Stimulated activated CD8-positive, alpha-beta memory T cell treated with anti-CD3 and anti-CD28 coated beads, Interleukin-7, amount 100 ng/mL, for 1 hour (primary cell): ENCODE measurements at places on chromosomes 11 and 22.

DNA sequence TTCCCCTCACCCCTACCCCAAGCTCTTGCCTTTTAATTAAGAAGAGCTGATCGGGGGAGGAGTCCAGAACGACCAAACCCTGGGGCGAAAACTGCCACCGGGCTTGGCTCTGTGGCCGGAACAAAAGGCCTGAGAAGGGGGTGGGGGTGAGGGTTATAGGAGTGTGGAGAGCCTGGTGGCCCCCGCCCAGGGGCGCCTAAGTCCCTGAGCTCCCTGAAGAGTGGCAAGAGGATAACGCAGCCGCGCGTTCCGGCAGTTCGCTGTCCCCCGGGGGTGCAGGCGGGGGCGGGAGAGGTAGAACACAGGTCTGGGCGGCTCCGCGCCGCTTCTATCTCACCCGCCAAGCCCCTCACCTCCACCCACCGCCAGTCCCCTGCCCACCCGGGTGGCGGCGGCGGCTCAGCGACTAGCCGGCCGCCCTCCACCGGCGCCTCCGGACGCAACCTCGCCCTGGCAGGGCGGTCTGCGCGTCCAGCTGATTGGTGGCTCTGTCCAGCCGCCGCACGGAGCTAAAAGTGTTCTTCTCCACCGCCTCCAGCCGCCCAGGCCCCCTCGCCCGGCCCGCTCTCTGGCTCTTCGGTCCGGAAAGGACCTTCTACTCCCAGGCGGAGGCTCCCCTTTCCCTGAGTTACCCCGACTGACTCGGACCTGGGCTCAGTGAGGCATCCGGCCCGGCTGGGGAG lies 18.7 kb upstream of the BDNF start:
- DNase-seq: no peak

GRCh38 chr22:35174401-35175038 lies 82.8 kb upstream of the HMGXB4 start:
- DNase-seq: no peak

DNA sequence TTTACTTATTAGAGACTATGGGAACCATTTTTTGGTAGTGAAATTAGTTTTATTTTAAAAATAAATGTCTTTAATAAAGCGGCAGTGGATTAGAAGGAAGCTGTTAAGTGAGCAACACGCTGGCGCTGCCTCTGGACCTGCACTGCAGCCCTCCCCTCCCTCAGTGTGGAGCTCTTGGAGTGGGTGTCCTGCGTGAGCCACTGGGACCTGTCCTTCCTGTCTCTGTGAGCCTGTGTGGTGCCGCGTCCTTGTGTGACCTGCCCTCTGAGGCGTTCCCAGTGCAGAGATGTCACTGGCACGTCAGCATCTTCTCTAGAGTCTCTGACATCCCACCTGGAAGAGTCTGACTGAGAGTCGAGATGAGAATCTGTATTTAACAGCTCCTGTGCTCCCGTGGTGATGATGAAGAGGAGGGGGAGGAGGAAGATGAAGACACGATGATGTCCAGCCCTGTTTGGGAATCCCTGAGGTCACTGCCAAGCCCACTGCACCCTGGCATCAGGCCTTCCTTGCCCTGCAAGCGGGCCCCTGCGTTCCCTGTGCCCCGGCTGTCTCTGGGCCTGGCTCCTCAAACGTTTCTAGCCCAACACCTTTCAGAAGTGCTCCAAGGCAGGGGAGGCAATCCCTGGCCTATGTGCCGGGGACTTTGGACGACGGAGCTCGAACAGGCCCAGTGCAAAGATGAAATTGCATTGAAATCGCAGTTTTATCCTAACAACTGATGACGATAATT lies 271.8 kb downstream of the TBC1D22A start:
- DNase-seq: no peak

GRCh38 chr11:1928891-1929541 lies 9.5 kb downstream of the TNNT3 start:
- DNase-seq: no peak

DNA sequence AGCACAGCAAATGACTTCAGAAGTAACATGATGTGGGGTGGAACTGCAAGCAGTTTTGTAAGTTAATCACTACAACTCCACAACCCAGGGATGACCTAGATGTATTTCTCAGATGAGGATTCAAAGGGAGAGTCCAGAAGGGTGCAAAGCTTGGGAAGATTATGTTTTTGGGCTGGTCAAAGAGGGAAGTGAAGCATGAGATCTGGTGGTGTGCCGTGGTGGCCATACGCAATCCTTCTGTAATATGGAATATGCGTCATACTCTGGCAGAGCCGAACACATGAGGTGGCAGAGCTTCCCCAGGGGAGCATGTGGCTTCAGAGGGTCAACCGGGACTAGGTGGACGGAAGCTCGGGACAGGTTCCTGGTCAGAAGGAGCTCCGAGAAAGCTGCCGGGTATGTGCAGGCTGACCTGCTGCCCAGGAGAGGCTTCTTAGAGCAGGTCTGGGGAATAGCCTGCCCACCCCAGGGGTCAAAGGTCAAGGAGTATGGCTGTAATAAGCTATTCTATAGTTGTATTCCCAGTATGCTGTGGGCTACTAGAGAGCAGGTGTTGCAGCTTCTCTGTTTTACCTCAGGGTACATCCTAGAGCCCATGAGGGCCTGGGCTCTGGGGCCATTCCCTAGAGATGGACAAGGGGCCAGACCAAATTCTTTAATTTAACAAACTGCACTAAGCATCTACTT lies 70.1 kb upstream of the PHOX2A start:
- no peak for DNase-seq

DNA sequence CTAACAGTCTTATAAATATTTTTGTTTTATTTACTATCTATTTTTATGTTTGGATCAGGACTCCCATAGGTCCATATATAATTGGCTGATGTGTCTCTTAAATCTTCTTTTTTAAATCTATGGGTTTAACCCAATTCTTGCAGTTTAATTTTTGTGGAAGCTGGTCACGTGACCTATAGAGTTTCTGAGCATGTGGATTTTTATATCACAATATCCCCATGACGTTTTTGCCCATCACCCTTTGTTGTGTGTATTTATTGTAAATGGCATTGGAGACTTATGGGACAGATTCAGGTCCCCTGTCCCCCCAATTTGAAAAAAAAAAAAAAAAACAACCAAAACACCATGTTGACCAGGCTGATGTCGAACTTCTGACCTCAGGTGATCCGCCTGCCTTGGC lies 78.8 kb upstream of the PRODH start:
- DNase-seq: no peak

GRCh38 chr22:38724926-38725571 lies 19.3 kb downstream of the GTPBP1 start:
- no peak for DNase-seq

DNA sequence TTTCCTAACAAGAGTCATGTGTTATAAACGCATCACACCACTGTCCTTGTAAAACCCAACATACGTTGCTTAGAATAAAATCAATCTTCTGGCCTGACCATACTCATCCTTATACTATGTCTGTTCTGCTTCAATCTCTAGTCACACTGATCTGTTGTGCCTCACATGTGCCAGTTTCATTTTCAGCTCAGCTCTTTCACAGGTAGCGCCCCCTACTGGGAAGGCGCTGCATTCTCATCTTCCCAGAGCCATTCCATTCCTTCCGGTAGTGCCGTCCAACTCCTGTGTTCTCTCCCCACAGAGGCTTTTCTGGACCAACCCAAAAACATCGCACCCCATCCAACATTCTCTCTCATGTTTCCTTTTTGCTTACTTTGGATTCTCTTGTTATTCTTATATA lies 22.2 kb downstream of the CASP5 start:
- DNase-seq: peak; percentile 14

DNA sequence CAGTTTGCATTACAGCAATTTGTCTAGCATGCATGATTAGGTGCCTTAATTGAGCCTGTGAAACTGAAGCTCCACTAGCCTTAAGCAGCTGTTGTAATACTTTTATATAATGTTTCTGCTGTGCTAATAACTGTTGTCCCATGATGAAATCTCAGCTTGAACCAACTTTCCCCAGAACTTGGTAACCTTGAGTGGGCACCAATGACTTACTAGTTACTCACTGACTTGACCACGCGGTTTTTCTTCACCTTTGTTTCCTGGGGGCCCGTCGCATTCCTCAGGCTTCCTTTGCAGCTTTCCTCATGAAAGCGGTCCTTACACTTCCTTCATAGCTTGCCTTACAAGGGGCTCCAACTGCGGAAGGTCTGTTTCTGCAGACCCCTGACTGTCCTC lies 11.2 kb upstream of the GLYATL1 start:
- DNase-seq: no peak

DNA sequence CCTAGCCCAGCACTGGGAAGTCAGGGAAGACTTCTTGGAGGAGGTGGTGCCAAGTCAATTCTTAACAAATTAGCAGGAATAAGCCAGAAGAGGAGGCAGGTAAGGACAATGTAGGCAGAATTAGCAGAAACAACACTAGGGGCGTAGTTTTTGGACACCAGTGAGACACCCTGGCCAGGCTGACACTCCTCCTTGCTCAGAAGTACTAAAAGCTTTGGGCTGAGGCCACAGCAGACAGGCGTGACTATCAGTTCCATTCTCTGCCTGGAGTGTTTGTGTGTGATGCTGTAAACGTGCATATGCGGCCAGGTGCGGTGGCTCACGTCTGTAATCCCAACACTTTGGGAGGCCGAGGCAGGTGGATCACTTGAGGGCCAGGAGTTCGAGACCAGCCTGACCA lies 36.0 kb downstream of the PHF21B start:
- no peak for DNase-seq

DNA sequence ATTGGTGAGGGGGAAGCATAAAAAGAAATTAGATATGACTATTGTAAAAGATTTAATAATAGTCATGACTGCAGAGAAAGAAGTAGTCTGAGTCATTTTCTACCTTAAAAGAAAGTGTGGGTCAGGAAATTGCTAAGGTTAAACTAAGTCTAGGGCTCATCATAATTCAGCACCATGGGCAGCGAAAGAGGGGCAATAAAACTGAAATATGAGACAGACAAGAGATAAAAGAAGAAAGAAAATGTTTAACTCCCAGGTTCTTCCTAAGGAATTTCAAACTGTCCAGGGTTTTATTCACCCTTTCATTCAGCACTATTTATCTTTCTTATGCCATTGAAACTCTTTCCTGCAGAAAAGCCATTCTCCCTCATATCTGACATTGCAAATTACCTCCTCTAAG lies 114.4 kb upstream of the API5 start:
- no peak for DNase-seq

DNA sequence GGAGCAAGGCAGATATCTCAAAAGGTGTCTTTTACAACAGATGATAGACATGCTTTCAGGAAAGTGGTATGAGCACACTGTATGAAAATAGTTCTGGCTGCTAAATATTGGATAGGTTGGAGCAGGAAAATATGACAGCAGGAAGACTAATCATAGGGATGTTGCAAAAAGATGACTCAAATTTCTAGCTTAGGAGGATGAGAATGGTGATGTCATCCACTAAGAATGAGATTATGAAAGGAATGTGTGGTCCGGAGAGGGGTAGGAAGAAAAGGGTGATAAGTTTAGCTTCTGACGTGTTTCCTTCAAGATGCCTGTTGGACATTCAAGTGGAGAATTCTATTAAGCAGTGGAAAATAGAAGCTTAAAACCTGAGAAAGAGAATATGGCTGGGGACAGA lies 46.4 kb downstream of the RCN1 start:
- no peak for DNase-seq

- DNase-seq: no peak
Observed at GRCh38 chr11:10918698-10919097, 60.8 kb upstream of the ZBED5 start.

DNA sequence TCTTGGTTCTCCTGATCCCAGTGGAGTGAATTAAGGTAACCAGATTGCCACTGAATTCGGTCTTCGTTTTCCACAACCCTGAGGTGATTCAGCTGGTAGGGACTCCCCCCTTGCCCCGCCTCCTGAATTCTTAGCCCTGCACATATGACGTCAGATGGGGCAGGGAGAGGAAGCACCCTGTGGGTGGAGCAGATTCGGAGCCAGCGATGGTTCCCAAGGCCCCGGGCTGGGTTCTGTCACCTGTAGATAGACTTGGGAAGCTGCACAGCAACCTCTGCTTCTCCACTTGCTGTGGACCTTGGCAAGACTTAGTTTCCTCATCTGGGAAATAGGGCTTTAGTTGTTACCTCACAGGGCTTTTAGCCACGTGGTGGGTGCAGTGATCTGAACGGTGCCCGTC lies 67.8 kb downstream of the CTTN start:
- no peak for DNase-seq

DNA sequence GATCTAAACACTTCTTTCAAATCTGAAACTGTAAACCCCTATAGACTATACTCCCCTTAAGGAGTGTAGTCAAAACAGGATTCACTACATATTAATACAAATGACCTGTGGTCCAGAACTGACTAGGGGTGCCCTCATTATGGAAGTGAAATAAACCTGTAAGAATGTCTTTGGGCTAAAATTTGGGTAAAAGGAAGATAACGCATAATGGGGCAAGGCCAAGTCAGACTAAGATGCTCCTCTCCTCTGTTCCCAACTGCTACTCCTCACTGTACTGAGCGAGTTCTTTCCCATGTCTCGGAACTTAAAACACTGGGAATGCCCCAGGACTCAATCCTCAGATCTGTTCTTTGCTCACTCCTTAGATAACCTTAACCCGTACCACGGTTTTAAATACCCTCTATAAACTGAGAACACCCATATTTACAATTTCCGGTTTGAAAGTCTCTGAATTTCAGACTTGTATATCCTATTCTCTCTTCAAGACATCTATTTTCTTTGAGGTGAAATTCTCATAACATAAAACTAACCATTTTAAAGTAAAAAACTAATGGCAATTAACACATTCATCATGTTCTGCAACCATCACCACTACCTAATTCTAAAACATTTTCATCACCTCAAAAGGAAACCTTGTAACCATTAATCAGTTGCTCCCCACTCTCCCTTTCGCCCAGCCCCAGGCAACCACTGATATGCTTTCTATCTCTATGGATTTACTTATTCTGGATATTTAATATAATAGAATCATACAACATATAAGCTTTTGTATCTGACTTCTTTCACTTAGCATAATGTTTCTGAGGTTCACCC lies 4.0 kb downstream of the THAP12 start:
- DNase-seq: no peak

DNA sequence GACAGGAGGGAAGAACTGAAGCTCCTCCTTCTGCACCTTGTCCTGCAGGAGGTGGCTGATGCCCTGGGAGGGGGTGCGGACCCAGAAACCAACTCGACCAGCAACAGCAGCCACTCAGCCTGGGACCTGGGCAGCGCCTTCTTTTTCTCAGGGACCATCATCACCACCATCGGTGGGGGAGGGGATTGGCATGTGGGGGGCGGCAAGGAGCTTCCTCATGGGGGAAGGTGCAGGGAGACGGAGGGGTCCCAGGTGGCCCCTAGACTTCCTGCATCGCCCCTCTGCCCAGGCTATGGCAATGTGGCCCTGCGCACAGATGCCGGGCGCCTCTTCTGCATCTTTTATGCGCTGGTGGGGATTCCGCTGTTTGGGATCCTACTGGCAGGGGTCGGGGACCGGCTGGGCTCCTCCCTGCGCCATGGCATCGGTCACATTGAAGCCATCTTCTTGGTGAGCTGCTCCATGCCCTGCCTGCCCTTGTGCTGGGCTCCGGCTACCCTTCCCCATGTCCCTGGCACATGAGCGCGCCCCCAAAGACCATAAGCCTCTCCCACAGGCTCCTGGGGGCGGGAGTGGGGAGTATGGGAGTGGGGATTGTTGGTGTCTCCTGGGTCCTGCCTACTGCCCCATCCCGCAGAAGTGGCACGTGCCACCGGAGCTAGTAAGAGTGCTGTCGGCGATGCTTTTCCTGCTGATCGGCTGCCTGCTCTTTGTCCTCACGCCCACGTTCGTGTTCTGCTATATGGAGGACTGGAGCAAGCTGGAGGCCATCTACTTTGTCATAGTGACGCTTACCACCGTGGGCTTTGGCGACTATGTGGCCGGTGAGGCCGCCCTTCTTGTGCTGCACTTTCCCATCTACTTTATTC lies 3.1 kb upstream of the CATSPERZ start:
- DNase-seq: no peak

- no peak for DNase-seq
Observed at GRCh38 chr11:77590194-77590782, 535 bp downstream of the AQP11 start.
